ENCODE measurements at places on chromosomes 6 and 20. TPM values are rescaled to one million over a fixed set of nuclear protein-coding genes. Genes with fewer than 3 reads are reported as not detected.

Gene OPN5
- polyA plus RNA-seq: 0.04 TPM

Gene MYMX
- polyA plus RNA-seq: not detected

Gene RGS17
- polyA plus RNA-seq: 0.14 TPM

Gene ESR1
- 0.77 TPM for polyA plus RNA-seq

Gene RAB44
- polyA plus RNA-seq: 0.03 TPM

Gene DCDC2
- 0.03 TPM for polyA plus RNA-seq

Gene TRIM40
- not detected for polyA plus RNA-seq

Gene FAM135A
- polyA plus RNA-seq: 21.3 TPM

Gene ELOVL4
- polyA plus RNA-seq: 6.1 TPM

Gene HLA-DRA
- polyA plus RNA-seq: 0.21 TPM

Gene NCOA5
- polyA plus RNA-seq: 17.6 TPM

Gene BNIP5
- not detected for polyA plus RNA-seq

Gene CLPSL2
- polyA plus RNA-seq: not detected

Gene SLC25A27
- polyA plus RNA-seq: 11.5 TPM

Gene JAG1
- polyA plus RNA-seq: 82.1 TPM

Gene EPPIN
- not detected for polyA plus RNA-seq

Gene PRKN
- polyA plus RNA-seq: 0.19 TPM

Gene GJA10
- polyA plus RNA-seq: not detected

Gene BAK1
- 61.1 TPM for polyA plus RNA-seq

Gene KATNA1
- 36.8 TPM for polyA plus RNA-seq

Gene XPO5
- 46.3 TPM for polyA plus RNA-seq

Data from keratinocyte (primary cell).